ENCODE measurements at places on chromosomes 13 and 19.

DNA sequence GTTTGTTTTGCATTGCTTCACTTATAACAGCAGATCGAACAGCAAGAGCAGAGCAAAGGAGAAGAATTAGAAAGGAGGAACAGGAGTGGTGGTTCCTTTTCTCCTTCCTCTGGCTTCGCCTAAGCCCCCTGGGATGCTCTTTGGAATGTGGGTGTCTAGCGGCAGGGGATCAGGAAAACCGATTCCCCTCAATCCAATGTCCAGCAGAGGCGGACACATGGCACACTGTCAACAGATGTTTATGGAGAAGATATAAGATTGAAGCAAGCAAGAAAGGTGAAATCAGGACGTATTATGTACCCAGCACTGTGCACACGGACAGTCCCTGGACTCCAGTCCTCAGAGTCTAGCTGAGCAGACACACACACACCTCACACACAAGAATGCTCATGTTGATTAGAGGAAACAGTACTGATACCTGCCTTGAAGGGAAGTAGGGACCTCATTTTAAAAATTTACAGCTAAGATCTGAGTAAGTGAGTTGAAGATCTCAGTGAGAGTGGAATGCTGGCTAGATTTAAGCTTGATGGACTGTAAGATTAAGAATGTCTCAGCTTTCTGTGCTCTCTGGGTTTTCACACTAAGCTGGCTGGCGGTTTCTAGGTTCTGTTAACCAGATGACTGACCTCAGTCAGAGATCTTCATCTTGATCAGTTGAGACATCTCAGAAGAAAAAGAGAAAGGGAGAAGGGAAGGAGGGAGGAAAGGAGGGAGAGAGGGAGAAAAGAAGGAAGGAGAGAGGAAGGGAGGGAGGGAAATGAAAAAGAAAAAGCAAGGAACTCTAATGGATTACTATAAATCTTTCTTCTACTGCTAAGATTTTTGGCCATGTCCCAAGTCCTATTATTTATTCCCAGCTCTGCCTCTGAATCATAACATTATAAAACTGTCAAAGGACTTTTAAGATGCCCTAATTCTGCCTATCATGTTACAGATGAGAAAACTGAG lies 44.8 kb downstream of the FLT1 start:
- DNase-seq = no peak

- no peak for DNase-seq
Measured at GRCh38 chr13:90055760-90056159, 1291.7 kb upstream of the MIR17HG start.

DNA sequence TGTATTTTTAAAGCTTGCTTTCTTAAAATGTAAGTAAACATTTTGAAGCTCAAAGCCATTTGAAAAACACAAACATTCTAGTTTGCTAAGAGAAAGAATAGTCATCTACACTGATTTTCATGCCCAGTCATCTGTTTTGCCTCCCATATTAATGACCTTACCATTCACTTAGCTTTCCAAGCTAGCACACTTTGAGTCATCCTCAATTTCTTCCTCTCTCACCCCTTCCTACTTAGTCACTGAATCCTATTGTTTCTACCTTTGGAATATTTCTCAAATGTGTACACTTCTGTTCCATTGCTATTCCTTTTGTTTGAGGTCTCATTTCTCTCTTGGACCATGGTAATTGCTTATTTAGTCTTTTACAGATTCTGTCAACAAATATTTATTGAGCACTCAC lies 7.3 kb upstream of the HS6ST3 start:
- DNase-seq = no peak

DNA sequence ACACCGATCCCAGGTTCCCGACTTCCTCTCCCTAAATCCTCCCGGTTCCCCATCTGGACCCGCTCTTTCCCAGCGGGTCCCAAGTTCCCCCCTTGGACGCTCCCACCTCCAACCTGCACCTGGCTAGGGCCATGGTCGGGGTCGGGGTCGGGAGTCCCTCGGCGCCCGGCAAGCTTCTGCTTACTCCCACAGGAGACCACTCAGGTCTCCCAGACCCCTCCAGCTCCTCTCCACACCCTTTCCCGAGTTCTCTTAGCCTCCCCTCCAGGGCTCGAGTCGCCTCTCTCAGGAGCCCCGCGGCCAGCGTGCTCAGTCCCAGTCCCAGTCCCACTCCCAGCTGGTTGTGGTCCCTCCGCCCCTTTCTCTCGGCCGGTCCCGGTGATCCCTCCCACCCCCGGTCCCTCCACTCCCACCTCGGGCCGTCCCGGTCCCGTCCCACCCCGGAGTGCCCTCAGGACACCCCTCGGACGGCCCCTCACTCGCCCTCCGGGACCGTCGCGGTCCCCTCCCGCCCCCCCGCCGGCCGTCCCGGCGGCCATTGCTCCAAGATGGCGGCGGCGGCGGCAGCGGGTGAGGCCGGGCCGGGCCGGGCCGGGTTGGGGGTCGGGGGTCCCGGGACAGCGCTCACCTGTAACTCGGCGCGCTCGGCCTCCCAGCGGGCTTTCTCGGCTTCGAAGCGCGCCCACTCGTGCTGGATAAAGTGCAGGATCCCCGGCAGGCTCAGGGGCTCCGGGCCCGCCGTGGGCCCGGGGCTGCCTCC lies at the start of gene FKRP:
TSS of gene FKRP (plus strand) at position 537 of the 760 bp plus-strand sequence. CDS start 9,394 bp downstream, outside the sequence.
- no peak for DNase-seq

GRCh38 chr19:28667348-28667977 lies 545.5 kb downstream of the UQCRFS1 start:
- DNase-seq = no peak
